ENCODE measurements at places on chromosomes 6 and 20.

DNA sequence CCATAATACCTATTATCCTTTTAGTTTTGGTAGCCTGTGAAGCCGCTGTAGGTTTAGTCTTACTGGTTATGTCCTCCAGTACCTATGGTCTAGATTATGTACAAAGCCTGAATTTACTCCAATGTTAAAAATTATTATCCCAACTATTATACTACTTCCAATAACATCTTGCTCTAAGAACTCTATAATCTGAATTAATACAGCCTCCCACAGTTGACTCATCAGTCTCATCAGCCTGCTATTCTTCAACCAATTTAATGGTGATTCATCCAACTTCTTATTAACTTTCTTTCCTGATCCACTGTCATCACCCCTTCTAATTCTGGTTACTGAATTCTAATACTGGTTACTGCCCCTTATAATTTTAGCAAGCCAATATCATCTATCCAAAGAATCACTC, 370.3 kb upstream of the OPRM1 start:
- DNase-seq, result no peak

GRCh38 chr20:48523191-48523995, 304.4 kb downstream of the PREX1 start:
- DNase-seq, result no peak

- no peak for DNase-seq
Measured at GRCh38 chr20:59318803-59319202, 18.4 kb downstream of the EDN3 start.

DNA sequence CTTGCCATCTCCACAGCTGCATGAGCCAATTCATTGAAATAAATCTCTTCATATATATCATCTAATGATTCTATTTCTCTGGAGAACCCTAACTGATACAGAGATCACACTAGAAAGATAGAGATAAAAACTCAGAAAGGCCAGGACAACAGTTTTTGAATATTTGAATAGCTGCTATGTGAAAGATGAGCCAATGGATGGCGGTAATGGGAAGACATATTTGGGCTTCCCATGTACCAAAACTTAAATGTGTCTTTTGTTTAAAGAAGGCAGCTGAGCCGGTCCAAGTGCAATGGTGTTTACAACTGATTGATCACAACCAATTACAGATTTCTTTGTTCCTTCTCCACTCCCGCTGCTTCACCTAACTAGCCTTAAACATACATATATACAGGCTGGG, 35.1 kb downstream of the SGK1 start:
- DNase-seq, result no peak

GRCh38 chr6:549906-550305, 107.0 kb downstream of the HUS1B start:
- DNase-seq, result no peak

DNA sequence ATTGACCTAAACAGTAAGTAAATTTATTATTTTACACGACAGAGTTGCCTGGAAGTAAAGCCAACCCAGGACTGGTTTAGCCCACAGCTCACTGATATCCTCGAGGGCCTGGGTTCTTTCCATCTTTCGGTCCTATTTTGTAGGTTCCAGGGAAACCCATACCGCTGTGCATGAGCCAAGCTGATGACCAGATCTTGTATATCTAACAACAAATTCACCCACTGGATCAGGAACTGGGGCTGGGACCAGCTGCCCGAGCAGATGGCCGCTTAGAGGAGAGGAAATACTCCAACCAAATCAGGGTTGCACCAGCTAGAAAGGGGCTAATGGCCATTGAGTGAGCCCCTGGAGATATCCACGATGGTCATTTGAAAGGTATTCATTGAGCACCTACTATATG, 139.2 kb downstream of the BACH2 start:
- DNase-seq, result no peak

DNA sequence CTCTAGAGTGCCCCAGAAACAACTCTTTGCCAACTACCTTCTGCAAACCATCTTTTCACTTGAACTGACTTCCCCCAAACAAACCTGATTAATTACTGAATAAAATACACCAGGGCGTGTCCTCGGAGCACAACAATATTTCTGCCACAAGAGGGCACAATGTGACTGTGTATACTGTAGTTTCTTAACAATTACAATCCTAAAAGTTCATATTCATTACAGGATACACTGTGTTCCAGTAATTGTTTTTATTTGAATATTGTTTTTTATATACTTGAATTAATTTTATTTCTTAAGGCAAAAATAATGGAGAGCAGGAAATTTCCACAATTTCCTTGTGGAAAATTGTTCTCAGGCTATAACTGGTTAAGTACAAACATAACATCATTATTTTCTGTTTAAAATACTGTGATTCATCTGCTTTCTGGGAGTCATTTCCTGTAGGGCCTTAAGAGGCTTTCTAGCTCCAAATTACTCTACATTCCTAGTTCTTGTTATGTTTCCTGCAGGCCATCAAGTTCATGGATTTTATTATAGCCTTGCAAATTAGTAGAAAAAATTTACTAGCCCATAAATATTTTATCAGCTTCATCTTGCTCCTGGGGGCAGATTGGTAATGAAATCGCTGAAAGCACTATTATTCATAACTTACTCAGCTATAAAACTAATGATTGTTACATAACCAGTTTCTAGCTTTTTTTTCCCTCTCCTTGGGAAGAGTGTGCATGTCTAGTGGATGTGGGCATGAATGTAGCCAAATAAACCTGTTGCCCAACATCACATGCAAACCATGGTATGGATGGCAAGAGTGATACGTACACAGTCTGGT, 51.9 kb upstream of the SLC22A16 start:
- peak; percentile 20 for DNase-seq

GRCh38 chr20:35226884-35227681, 593 bp downstream of the MMP24 start:
- no peak for DNase-seq

DNA sequence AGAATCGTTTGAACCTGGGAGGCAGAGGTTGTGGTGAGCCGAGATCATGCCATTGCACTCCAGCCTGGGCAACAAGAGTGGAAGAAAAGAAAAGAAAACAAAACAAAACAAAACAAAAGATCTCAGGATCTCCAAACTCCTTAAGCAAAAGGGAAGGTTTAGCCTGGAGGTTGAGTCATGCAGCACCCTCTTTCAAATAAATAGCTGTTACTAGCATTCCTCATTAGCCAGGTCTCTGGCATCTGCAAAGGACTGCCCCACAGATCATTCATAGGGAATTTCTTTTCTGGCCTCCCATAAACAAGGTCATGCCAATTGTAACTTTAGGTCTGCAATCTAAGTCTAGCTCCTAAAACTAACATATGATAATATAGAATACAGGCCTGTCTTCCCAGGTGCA, 37.2 kb downstream of the EDN1 start:
- no peak for DNase-seq

- DNase-seq, result no peak
Measured at GRCh38 chr6:15926256-15926655, 202.6 kb upstream of the MYLIP start.

- DNase-seq, result no peak
Measured at GRCh38 chr20:10724449-10725173, 50.8 kb upstream of the JAG1 start.

GRCh38 chr6:132526461-132526860, 11.6 kb upstream of the TAAR9 start:
- DNase-seq, result no peak

All from NCI-H187 (cell line).